ENCODE measurements at places on chromosomes 13 and 19. TPM values are rescaled to one million over a fixed set of nuclear protein-coding genes. Genes with fewer than 3 reads are reported as not detected.

The GPC5 gene
- total RNA-seq: not detected

The ZNF577 gene
- total RNA-seq: not detected

The ZNF835 gene
- total RNA-seq: not detected

The TNNT1 gene
- 96.6 TPM for total RNA-seq

All from A549 treated with ZK216348 at 1 μM for 4 hours (cell line).